ENCODE measurements at places on chromosomes 5 and 9.

DNA sequence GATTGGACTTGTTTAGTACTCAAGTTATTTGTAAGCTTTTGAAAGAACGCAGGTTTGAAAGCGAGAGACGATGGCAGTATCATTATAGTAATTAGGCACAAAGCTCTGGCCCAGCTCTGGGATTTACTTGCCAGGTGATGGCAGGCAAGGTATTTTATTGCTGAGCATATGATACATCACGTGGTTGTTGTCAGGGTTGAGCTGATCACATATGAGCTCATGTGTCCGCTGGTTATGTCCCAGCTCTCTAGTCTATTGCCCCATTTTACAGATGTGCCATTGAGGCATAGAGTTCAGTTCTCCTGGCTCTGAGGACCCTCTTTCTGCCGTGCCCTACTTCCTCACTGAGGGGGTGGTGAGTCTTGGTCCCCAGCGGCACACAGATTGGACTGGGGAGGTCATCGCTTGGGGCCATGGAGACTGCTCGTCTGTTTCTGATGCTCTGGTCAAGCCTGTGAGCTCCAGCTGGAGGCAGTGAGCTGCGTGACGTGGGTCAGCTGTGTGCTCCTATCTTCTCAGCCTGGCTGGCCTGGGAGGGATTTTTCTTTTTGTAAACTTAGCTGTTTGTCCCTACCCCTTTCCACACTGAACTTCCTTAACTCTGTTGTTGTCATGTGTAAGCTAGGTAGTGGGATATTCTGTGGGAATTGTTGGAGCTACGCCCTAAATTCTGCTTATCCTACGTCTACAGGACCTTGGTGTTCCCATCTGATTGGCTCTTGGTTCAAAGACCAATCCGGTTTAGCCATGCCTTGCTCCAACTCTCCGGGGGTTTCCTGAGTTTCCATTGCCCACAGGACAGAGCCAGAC is 2.2 kb downstream of the NXNL2 start:
- no peak overlapping the region for H3K27ac ChIP-seq
- H3K27me3 ChIP-seq: no peaks in the 10 kb centered on the region
- DNase-seq: no peak
- no peaks in the 10 kb centered on the region for H3K36me3 ChIP-seq
- H3K4me1 ChIP-seq: peaks cover 18% of the 10 kb centered on the region
- H3K4me3 ChIP-seq: no peak overlapping the region

DNA sequence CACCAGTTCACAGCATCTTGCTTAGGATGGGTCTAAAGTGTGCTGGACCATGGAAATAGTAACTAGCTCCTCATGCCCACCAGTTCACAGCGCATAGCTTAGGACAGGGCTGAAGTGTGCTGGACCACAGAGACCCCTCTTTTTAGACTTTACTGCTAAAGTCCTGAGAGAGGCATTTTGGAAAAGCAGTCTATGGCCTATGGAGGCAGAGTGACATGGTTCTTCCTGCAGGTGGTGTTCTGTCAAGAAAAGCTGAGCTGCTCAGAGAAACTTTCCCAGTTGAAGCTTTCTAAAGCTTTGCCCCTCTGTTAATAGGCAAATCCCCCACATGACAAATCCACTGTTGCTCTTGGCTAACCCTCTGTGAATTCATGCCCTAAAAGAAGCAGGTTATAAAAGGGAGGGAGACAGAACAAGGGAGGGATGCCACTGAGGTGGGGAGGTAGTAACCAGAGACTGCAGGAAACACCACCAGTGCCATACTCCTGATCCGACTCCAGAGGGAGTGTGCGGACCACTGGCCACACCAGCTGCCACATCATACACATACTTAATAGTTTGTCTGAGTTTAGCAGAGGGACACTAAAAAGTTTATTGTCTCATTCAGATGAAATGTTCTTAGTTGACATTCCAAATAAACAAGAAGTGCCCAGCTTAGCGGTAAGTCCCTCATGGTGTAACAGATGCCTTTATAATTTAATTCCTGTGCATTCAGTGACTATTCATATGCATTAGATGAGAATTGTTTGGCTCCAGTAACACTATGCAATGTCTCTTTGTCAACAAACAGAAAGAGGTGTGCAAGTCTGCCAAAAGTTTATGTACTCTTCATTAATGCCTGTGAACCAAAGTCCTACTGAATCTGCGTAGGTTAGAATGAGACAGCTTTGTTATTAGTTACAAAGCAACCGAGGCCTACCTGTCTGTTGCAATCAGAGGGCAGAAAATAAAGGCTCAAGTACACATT is 236.2 kb upstream of the NFIL3 start:
- no peak for DNase-seq
- no peaks in the 10 kb centered on the region for H3K4me1 ChIP-seq
- no peaks in the 10 kb centered on the region for H3K27me3 ChIP-seq
- no peaks in the 10 kb centered on the region for H3K36me3 ChIP-seq
- H3K4me3 ChIP-seq: no peak overlapping the region
- no peak overlapping the region for H3K27ac ChIP-seq

- H3K4me3 ChIP-seq: no peak overlapping the region
- no peak for DNase-seq
- peaks cover 18% of the 10 kb centered on the region for H3K4me1 ChIP-seq
- H3K36me3 ChIP-seq: peaks cover 17% of the 10 kb centered on the region
These were observed 84.8 kb downstream of the CD180 start for GRCh38 chr5:67111779-67112178.

GRCh38 chr5:58108511-58108910 is 351.4 kb downstream of the PLK2 start:
- no peaks in the 10 kb centered on the region for H3K27me3 ChIP-seq
- no peaks in the 10 kb centered on the region for H3K36me3 ChIP-seq
- no peak overlapping the region for H3K4me3 ChIP-seq

GRCh38 chr5:10745133-10745532 is 15.9 kb downstream of the DAP start:
- H3K4me3 ChIP-seq: no peak overlapping the region
- H3K27me3 ChIP-seq: no peaks in the 10 kb centered on the region
- H3K27ac ChIP-seq: no peak overlapping the region
- H3K36me3 ChIP-seq: peaks cover 84% of the 10 kb centered on the region
